ENCODE measurements at places on chromosomes 5 and 9. TPM values are rescaled to one million over a fixed set of nuclear protein-coding genes. Genes with fewer than 3 reads are reported as not detected.

DNA sequence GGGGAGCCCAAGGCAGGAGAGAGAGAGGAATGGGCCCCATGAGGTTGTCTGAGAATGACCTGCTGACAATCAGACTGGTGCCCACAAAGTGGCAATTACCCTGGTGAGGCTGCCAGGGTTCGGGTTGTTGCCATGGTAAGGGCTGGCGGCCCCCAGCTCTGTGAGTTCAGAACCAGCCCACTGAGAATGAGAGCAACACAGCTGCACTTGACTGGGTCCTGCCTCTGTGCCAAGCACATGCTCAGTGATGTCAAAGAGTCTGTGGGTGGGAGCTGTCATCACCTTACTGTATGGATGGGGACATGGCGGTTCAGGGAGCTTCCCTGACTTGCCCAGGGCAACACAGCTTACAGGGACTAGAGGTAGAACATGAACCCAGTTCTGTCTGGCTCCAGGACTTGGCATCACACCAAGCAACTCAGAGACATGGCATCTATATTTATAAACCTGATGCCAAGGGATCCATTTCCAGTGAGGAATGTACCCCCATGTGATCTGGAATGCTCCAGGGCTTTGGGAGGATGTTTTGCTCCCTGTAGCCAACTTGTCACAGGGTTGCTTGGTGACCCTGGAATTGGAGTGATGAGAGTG lies 38.2 kb upstream of the TEX48 start:
- H3K36me3 ChIP-seq, result no peaks in the 10 kb centered on the region
- H3K4me1 ChIP-seq, result peaks cover 30% of the 10 kb centered on the region
- no peak for DNase-seq
- no peak overlapping the region for H3K4me3 ChIP-seq
- H3K27me3 ChIP-seq, result no peaks in the 10 kb centered on the region

The FGF18 gene
- total RNA-seq, result 0.18 TPM

The GAPT gene
- not detected for total RNA-seq

GRCh38 chr5:32735512-32735911 lies 24.4 kb downstream of the NPR3 start:
- H3K27me3 ChIP-seq, result no peaks in the 10 kb centered on the region
- H3K36me3 ChIP-seq, result no peaks in the 10 kb centered on the region
- H3K4me1 ChIP-seq, result no peaks in the 10 kb centered on the region
- H3K4me3 ChIP-seq, result no peak overlapping the region
- DNase-seq, result no peak
- no peak overlapping the region for H3K27ac ChIP-seq

The CDKN2B gene
- 0.09 TPM for total RNA-seq

- no peak overlapping the region for H3K4me3 ChIP-seq
- H3K27ac ChIP-seq, result peak overlapping the region; percentile 61
- H3K4me1 ChIP-seq, result peaks cover 31% of the 10 kb centered on the region
Observed at GRCh38 chr5:151101151-151101550, 20.3 kb upstream of the TNIP1 start.

GRCh38 chr5:126801992-126802294 lies 25.0 kb downstream of the LMNB1 start:
- H3K27me3 ChIP-seq, result no peaks in the 10 kb centered on the region
- H3K4me3 ChIP-seq, result no peak overlapping the region
- H3K4me1 ChIP-seq, result no peaks in the 10 kb centered on the region
- H3K27ac ChIP-seq, result no peak overlapping the region
- H3K36me3 ChIP-seq, result no peaks in the 10 kb centered on the region

DNA sequence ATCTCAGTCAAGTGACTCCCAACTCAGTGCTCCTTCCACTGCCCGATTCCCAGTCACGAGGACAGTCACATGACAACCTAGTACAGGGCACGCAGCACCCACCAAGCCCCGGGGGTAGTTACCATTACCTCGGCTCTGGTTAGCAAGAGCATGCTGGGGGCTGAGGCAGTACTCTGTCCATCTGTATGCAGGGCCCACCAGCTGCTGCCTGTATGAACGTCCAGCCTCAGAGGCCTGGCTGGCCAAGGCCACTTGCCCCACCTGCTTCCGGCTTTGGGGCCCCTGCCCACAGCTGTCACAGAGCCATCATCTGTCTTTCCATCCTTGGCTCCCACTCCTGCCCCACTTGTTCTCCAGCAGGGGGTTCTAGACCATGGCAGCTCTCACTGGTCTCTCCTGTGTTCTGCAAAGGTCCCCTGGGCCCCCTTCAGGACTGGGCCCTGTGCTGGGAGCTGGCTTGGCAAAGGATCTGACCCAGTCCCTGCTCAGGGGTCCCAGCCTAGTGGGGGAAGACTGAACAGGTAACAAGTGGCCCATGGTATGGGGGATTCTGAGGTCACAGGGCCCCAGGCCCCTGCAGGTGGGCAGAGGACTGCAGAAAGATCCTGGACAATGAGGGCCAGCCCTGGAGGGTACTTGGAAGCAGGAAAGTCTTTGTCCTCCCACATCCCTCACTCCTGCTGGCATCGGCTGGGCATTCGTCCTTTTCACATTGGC lies 3.3 kb downstream of the RPL35 start:
- no peaks in the 10 kb centered on the region for H3K27me3 ChIP-seq
- no peak overlapping the region for H3K27ac ChIP-seq
- DNase-seq, result no peak
- no peak overlapping the region for H3K4me3 ChIP-seq

DNA sequence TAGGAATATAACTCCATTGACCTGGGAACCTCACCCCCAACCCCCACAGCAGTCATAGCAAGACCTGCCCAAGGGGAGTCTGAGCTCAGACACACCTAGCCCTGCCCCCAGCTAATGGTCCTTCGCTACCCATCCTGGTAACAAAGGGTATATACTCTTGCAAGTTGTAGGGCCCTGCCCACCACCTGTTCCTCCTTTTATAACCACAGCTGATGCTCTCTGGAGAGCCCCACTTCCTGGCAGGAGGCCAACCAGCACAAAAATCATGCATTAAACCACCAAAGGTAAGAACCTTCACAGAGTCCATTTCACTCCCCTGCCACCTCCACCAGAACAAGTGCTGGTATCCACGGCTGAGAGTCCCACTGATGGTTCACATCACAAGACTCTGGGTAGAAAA lies 1195.3 kb upstream of the SEMA6A start:
- H3K4me1 ChIP-seq, result no peaks in the 10 kb centered on the region
- H3K27me3 ChIP-seq, result no peaks in the 10 kb centered on the region
- H3K27ac ChIP-seq, result no peak overlapping the region
- no peaks in the 10 kb centered on the region for H3K36me3 ChIP-seq
- no peak for DNase-seq

GRCh38 chr5:119789406-119790117 lies 160.2 kb downstream of the FAM170A start:
- no peak overlapping the region for H3K27ac ChIP-seq
- H3K4me3 ChIP-seq, result no peak overlapping the region
- DNase-seq, result no peak
- no peaks in the 10 kb centered on the region for H3K36me3 ChIP-seq
- H3K4me1 ChIP-seq, result no peaks in the 10 kb centered on the region

The TAS2R1 gene
- not detected for total RNA-seq

DNA sequence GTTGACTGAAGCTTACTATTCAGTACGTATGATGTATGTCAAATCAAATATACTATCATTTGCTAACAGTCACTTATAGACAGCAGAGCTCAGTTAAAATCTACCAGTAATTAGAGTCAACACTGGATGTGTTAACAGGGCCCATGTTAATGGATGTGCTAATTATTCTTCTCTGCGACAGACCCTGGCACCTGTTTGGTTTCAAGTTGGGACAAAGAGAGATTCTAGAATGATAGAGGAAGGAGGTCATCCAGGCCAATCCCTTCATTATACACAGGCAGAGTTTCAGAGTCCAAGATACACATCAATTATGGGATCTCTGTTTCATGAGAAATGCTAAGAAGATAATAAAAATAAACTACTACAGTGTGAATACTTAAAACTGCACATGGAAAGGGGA lies 615.0 kb downstream of the ZNF608 start:
- no peak overlapping the region for H3K27ac ChIP-seq
- H3K4me3 ChIP-seq, result no peak overlapping the region
- no peaks in the 10 kb centered on the region for H3K27me3 ChIP-seq

Measured in CD8-positive, alpha-beta memory T cell (primary cell).